NCI-H1930 (cell line): ENCODE measurements at places on chromosomes 7 and 10.

DNA sequence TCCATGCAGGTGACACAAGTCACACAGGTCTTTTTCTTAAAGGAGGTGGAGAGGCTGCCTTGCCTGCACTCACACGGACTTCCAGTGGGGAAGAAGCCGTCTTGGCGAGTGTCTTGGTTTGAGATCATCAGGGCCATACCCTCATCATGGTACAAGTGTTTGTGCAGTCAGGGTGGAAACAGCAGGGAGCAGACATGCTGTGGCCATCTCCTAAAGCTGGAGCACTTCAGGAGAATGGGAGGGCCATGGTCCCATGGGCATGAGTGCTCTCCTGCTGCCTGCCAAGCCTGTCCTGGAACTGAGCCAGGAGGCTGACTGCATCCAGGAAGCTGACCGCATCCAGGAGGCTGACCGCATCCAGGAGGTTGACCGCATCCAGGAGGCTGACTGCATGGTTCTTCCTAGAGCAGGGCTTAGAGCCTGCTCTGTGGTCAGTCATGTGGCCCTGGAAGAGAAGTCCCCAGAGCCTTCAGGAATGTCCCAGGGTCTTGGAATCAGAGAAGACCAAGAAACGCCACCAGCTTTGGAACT is 98.4 kb downstream of the ADARB2 start:
- DNase-seq: no peak

GRCh38 chr7:131056007-131056406 is 271.7 kb upstream of the MKLN1 start:
- no peak for DNase-seq

GRCh38 chr7:137658190-137658900 is 188.4 kb downstream of the DGKI start:
- no peak for DNase-seq

GRCh38 chr10:113139699-113140098 is 189.7 kb downstream of the TCF7L2 start:
- DNase-seq: no peak

GRCh38 chr10:43362191-43362839 is 9.1 kb upstream of the FXYD4 start:
- DNase-seq: peak; percentile 73

GRCh38 chr10:75417522-75417927 is 13.9 kb upstream of the LRMDA start:
- peak; percentile 24 for DNase-seq

GRCh38 chr7:124536156-124536762 is 229.3 kb downstream of the GPR37 start:
- DNase-seq: no peak

GRCh38 chr10:32039734-32040133 is 16.5 kb downstream of the KIF5B start:
- no peak for DNase-seq

- peak; percentile 16 for DNase-seq
Observed at GRCh38 chr7:156999958-157000726, 10.3 kb downstream of the MNX1 start.

DNA sequence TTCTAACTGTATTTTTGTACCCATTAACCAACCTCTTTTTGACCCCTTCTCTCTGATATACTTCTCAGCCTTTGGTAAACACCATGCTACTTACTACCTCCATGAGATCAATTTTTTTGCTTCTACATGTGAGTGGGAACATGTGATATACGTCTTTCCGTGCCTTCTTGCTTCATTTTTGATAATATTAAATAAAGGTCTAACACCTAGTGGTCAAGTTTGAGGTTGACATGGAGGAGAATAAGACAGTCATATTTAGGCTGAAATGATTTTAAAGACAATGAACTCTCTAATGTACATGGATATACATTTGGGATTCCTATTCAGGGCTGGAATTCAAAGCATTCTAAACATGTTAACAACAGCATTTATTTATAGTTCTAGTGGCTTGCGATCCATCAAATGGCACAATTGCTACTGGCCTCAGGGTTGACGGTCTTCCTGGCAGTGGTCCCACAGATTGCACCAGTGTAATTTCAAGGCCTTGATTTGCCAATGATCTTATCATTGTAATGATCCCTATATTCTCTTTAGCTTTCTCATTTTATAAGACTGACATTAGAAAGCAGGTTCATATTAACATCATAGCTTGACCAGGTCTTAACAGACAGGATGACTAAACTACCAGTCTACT is 315.9 kb upstream of the ETV1 start:
- DNase-seq: no peak

DNA sequence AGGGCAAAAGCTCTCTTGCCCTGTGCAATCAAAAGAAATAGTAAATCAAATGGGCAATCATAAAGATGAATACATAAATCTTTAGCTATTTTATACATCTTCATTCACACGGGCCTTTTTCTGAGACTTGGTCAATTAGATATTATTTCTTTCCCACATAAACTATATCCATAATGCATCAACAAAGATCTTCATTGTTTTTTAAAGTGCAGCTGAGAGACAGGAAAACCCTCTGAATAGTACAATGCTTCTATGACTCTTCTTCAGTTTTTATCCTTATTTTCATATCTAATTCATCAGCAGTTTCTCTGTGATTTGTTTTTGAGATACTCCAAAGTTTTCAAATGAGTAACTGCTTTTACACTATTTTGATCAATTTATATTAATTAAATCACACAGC is 25.5 kb downstream of the LARP4B start:
- no peak for DNase-seq

DNA sequence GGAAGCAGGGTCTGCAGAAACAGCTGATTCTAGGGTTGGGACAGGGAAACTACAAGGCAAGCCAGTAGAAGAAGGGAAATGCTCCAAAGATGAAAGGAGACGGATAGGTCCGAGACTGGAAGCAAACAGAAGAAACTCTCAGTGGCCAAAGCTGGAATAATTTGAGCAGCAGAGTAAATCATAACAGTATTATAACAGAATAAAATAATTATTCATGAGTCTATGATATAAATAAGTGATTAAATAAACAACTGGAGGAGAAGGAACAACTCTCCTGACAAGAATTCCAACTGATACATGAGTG is 27.6 kb downstream of the EZH2 start:
- no peak for DNase-seq

- no peak for DNase-seq
Observed at GRCh38 chr7:102843850-102844249, 69.0 kb upstream of the LRRC17 start.

DNA sequence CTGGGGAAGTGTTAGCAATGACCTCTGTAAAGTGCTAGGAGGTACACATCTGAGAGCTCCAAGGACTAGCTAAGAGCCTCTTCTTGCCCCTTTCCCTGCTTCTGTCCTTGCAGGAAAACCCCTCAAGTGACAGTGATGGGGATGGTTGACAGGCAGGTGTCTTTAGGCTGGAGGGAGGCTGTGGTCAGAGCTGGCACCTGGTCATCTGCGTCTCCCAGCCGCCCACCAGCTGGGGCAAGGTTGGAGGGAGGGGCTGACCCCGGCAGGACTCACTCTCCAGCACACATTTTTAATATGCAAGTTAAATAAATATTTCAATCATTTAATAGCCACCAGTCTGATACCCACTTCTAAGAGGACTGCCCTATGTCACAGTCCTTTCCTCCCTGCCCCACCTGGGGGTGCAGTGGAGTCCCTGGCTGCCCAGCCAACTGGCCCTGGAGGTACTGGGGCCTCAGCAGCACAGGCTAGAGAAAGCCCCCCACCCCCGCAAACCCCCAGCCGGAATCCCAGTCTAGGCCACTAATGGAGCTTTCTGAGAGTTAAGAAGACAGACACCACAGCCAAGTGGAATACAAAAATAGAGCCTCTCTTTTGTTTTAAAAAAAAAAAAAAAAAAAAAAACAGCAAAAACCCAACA is 6.3 kb downstream of the FGF8 start:
- DNase-seq: no peak

- DNase-seq: no peak
Observed at GRCh38 chr7:25615003-25615402, 386.7 kb upstream of the NPVF start.

DNA sequence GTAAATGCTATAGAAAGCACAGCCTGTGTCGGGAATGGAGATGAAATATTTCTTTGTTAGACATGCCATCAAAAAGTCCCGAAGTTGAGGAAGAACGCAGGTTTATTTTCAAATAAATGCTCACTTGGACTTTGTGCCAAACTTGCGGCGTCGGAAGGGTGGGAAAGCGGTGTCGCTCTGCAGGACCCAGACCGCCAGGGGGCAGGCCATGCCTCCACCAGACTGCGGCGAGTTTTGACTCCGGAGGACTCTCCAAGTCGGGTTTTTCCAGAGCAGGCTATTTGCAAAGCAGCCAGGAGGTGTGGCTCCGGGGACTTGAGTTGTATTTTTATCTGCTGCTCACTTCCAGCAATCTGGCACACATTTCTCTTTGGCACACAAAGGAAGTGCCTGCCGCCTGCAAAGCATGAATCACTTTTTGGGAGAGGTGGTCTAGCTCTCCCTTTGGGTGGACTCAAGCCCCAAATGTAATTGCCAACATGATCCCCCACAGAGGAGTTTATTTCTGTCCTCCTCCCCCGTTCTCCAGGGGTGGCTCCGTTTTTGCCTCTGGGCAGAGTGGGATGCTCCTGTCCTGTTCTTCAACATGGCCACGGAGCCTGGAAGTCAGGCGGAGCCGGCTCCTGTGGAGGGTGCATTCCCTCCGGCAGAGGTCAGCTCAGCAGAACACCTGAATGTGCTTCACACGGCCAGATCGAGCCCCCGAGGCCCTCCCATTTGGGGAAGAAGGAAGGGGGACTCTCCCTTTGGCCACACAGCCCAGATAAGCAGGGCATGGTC is 82.3 kb upstream of the GPR26 start:
- DNase-seq: peak; percentile 5

GRCh38 chr10:128451879-128452278 is 325.7 kb upstream of the MKI67 start:
- DNase-seq: no peak

GRCh38 chr10:69318867-69319727 is 40.8 kb downstream of the HK1 start:
- no peak for DNase-seq

DNA sequence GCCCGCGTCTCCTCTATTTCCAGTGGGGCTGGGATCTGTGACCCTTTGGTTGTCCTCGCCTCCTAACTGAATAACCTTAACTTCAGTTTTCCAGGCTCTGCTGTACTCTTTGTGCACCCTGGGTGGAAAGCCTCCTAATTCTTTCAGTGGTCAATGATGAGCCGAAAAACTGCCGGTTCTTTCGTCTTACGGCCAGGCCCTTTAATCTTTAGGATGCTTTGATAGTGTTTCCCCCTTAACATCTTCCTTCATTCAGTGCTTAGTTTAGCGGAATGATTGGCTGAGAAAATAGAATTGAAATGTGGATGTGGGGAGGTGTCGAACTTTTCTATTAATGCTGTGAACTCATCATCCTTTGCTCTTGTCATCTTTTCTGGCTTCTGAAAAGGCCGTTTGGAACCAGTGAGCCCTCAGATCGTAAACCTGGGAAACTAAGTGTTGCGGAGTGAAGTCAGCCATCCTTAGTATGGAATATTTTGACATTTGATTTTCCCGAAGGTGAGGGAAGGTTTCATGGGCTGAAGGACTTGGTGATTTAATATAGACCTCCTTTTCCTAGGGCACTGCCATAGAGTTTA is 847 bp downstream of the GARS1 start:
- no peak for DNase-seq

GRCh38 chr10:129038522-129038921 is 428.5 kb upstream of the MGMT start:
- no peak for DNase-seq

DNA sequence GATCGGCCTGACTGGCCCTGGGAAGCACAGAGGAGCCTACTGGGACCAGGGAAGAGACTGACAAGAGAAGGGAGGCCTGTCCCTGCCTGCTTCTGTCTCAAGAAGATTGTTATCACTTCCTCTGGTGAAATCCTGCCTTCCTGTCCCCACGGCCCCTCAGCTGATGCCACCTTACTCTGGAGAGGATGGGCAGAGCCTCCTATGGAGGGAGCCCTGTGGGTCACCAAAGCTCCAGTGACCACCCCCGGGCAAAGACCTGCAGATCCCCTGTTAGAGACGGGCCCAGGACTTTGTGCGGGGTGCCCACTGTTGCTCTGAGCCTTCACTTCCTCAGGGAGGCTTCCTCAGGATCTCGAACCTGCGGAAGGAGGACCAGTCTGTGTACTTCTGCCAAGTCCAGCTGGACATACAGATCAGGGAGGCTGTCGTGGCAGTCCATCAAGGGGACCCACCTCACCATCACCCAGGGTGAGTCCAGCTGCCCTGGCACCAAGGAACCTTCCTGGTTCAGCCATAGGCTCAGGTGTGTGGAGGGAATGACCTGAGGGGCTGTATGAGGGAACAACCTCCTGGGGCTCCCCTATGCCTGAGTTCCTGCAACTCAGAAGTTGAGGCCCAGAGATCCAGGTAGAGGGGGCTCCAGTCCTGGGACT is 1.4 kb upstream of the PILRB start:
- DNase-seq: no peak

- no peak for DNase-seq
Observed at GRCh38 chr10:77285529-77286182, 352.0 kb downstream of the KCNMA1 start.

DNA sequence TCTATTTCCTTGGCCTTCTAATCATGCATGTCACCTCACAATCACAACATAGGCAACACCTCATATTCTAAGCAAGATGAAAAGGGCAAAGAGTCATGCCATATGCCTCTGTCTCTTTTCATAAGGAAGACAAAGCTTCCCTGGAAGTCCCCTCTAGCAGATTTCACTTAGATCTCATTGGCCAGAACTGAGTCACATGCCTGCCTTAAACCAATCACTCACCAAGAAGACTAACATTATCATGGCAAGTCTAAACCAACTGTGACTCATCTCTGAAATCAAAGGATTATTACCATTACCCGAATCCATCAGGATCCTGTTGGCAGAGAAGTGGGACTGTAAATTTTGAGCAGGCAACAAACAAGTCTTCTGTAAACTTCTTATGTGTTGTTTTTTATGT is 27.8 kb downstream of the CAV1 start:
- DNase-seq: no peak

GRCh38 chr10:3460420-3461128 is 288.0 kb upstream of the PITRM1 start:
- no peak for DNase-seq

GRCh38 chr7:69277366-69277765 is 320.9 kb upstream of the AUTS2 start:
- no peak for DNase-seq

GRCh38 chr10:80278480-80278879 is 11.0 kb downstream of the MAT1A start:
- no peak for DNase-seq

GRCh38 chr10:101563007-101563406 is 25.1 kb downstream of the POLL start:
- DNase-seq: no peak

DNA sequence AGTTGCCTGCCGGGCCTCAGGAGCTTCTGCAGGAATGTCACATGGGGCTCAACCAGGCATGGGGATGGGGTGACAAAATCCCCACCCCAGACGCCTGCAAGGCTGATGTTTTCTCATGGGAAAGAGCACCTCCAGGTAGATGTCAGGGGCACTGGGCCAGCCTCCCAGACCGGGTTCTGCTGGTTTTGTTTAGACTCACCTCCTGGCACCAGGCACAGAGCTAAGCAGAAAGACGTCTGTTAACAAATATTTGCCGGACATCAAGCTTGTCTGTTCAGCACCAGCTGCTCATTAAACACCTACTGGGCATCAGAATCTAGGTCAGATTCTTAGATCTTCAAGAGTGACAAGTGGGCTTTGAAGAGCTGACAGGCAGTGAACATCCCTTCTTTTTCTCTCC is 34.9 kb upstream of the TCERG1L start:
- no peak for DNase-seq
